ENCODE measurements at places on chromosomes 4 and X.

- no peak for DNase-seq
Measured at GRCh38 chrX:22345884-22346283, 73.2 kb downstream of the CBLL2 start.

- no peak for DNase-seq
Measured at GRCh38 chr4:10530137-10530786, 73.0 kb upstream of the ZNF518B start.

DNA sequence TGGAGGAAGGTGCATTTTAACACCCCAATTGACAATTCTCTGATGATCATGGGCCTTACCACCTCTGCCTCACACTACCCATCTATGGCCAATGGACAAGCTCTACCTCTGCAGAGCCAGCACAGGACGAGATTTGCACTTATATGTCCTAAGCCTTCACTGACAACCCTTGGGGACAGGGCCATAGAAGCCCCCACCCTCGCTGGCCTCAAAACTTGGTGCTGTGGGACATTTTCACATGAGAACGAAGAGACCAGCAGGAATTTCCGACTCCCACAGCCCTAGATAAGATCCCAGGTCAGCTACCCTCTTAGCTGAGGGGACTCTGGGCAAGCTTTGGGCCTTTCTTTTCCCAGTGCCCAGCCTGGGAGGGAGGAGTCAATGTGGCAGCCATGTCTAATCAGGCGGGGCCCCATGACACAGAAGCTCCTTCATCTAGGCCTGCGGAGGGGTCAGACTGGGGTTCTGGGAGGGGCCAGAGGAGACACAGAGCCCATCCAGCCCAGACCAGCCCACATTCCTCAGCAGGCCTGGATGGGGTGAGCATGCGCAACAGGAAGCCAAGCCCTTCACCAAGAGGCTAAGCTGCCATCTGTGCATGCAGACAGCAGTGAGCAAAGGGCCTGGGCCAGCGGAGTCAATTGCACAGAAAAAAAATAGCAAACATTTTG lies 12.1 kb downstream of the PJA1 start:
- DNase-seq, result no peak

- no peak for DNase-seq
Measured at GRCh38 chr4:84167564-84167963, 331.5 kb downstream of the NKX6-1 start.

GRCh38 chr4:124484008-124484407 lies 228.5 kb downstream of the ANKRD50 start:
- DNase-seq, result no peak

DNA sequence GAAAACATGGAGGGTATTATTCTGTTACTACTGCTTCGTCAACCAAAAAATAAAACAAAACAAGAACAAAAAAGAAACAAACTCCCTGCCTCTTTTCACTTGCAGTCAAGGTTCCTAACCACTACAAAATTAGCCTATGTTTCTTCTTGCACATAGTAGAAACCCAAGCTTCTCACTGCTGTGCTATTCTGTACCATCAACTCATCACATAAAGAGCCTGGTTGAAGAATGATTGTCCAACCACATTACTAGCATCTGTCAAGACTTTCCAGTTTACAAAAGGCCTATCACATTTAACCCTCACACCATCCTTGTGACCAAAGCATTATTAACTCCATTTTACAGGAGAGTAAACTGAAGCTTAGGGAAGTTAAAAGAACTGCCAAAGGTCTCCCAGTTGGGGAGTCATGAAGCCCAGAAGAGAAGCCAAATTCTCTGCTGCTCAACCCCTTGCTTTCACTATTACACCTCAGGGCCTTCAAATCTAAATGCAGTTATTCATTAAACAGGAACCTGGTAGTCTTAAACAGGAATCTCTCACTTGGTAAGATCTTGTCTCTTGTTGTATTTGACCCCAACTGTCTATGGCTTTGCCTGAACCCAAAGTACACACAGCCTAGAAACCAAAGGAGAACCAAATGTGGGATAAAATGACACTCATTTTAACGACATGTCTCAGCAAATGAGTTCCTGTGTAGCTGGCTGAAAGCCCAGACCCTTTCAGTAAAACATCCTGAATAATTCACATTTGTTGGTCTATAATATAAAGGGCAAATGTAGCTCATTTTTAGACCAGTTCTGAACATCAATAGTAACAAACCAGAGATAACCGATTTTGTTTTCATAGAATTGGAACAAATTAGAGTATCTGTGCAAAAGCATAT lies 8.6 kb downstream of the F9 start:
- DNase-seq, result no peak

GRCh38 chr4:100736641-100737451 lies 219.0 kb upstream of the EMCN start:
- no peak for DNase-seq

- no peak for DNase-seq
Measured at GRCh38 chr4:47049347-47049746, 18.0 kb downstream of the GABRB1 start.

DNA sequence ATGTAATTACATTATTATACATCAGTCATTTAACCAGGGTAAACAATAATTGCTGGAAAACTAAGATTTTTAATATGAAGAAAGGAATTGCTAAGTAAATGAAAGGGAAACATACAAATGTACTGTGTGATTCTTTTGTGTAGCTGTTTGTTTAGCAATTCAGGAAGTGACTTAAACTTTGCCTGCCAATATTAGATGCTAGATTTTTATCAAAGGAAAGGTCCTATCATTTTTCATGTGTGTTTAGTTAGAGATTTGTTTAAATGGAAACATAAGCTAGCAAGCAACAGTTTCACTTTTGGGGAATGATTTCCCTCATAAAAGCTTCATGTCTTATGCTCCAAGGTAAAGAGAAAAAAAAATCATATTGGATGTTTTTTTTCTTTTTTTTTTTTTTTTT lies 95.1 kb upstream of the LIMCH1 start:
- DNase-seq, result no peak

GRCh38 chrX:53660004-53660403 lies 26.5 kb downstream of the HUWE1 start:
- DNase-seq, result no peak
